ENCODE measurements at places on chromosomes 12 and 14.

DNA sequence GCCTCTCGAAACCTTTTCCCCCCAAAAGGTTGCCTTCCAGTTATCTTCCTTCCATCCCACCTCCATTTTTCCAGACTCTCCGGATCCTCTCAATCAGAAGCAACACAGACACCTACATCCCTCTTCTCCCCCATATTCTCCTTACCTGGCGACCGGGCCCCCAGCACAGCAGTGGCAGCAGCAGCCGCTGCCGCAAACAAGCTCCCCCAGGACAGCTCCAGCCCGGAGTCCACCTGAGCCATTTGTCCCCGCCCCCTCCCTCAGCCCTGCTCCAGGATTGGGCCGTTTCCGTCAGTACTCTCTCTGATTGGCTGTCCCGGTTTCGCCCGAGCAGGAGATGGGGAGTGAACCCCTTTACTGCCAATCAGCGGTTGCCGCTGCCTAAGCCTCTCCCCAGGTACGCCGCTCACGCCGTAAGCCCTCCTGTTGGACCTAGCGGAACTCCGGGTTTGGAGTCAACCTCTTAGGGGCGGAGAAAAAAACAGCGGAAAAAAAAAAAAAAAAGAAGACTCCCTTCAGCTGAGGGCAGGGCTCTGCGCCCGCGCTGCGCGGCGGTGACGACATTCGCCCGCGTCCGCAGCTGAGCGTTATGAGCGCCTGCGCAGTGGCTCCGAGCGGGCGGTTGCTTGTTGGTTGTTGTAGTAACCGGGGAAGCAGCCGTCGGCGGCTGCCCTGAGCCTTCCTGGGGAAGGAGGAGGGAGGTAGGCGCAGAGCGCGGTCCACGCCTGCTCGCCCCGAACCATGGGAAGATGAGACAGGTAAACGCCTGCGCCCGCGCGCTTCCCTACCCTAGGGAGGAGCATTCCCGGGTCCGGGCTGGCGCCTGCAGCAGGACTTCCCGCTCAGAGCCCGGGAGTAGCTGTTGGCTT is at the start of the genes ERG28 and TTLL5:
Gene ERG28 (minus strand): TSS at position 247 of the 869 bp plus-strand sequence. CDS start 3,374 bp downstream, outside the sequence.
Gene TTLL5 (plus strand): TSS at position 617 of the 869 bp plus-strand sequence. CDS start 1,904 bp downstream, outside the sequence.
- peak; percentile 99 for DNase-seq

DNA sequence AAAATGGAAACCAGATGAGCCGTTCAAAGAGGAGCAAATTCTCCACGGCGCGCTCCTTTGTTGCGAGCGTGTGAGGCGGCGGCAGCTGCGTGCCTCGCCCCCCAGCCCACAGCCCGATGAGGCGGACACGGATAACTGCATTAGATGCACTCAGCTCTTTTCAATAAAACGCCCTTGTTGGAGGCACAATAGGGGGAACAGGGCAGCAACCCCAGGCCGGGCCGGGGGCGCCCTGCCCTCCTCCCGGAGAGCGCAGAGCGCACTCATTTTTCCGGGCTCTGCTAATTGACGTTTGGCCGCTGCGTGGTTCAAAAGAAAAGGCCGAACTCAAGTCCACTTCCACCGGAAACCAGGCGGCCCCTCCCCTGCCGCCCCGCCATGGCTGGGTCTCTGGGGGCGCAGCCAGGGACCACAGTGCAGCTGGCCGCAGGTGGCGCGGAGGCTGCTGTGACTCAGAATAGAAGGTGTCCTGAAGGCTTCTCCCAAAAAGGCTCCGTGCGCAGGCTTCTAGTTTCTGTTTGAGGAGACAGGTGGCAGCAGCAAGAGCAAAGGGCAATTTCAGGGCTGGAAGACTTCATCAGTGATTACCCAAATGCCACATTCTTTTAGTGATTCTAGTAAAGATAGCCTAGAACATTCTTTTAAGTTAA is 29.0 kb upstream of the SMOC1 start:
- no peak for DNase-seq

- DNase-seq = no peak
These were observed 2.9 kb upstream of the BIN2 start for GRCh38 chr12:51326698-51327439.

DNA sequence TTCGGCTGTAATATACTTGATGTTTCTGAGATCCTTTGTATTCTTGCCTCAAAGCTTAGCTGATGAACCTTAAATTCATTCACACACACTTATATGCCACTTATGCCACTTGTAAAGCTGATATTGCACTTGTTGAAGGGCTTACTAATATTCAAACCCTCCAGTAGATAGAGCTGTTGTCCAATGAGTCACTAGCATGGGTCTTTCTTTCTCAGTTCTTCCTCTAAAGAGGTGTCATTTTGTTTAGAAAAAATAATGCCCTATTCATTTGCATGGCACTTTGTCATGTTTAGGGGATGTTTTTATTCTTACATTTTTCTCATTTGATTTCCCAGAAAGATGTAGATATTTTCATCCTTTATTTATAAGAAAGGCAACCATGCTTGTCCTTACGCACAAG is 56.4 kb downstream of the MON2 start:
- DNase-seq = no peak

DNA sequence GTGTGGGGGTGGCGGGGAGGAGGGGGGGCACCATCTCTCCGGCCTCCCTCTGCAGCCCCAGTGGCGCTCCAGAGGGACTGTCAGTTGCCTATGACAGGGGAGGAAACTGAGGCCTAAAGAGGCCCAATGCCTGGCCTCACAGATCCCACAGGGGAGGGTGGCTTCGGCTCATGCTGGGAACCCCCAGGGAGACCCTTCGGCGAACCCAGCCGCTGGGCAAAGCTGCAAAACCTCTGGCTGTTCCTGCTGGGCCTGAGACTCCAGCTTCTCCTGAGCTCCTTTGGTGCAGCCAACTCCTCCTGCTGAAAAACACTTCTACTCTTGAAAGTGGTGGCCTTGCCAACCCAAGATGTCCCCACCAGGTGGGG is 170.1 kb upstream of the RTL1 start:
- no peak for DNase-seq

- DNase-seq = no peak
These were observed 187.0 kb downstream of the GRIP1 start for GRCh38 chr12:66491853-66492252.

DNA sequence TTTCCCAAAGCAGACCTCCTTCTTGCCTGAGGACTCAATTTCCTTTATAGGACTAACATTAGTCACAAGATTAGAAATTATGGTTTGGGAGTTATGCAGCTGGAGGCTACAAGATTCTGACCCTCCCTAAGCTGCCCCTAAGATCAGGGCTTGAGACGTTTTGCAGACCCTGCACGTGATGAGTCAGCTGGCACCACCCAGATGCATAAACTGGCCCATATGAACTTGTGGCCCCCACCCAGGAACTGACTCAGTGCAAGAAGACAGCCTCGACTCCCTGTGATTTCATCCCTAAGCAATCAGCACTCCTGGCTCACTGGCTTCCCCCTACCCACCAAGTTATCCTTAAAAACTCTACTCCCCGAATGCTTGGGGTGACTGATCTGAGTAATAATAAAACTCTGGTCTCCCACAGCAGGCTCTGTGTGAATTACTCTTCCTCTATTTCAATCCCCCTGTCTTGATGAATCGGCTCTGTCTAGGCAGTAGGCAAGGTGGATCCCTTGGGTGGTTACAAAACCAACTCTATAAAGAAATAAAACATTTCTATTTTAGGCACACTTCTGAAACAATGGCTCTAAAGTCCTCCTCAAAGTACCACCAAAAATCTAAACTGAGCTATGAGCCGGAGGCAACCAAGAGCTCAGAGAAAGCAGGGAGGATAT is 233.4 kb downstream of the TMEM132D start:
- no peak for DNase-seq

- DNase-seq = no peak
These were observed 49.8 kb downstream of the NTS start for GRCh38 chr12:85923767-85924331.

GRCh38 chr14:79256380-79256779 is 954.9 kb downstream of the DIO2 start:
- DNase-seq = no peak

DNA sequence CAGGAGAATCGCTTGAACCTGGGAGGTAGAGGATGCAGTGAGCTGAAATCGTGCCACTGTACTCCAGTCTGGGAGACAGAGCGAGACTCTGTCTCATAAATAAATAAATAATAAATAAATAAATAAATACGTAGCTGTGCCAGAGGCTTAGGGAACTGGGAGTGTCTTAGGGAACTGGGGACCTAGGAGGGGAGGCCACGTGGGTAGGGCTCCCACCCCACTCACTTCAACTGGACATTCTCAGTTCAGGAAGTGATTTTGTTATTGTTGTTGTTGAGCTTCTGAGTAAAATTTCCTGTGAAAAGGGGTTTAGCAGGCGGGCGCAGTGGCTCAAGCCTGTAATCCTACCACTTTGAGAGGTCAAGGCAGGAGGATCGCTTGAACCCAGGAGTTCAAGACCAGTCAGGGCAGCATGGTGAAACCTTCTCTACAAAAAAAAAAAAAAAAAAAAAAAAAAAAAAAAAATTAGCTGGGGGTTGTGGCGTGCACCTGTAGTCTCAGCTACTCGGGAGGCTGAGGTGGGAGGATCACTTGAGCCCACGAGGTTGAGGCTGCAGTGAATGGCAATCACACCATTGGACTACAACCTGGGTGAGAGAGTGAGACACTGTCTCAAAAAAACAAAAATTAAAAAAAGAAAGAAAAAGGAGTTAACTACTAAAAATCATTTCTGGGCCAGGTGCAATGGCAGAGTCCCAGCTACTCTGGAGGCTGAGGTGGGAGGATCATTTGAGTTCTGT is 19.0 kb upstream of the ANKRD9 start:
- no peak for DNase-seq

GRCh38 chr14:71959055-71959454 is 26.8 kb downstream of the RGS6 start:
- DNase-seq = no peak

DNA sequence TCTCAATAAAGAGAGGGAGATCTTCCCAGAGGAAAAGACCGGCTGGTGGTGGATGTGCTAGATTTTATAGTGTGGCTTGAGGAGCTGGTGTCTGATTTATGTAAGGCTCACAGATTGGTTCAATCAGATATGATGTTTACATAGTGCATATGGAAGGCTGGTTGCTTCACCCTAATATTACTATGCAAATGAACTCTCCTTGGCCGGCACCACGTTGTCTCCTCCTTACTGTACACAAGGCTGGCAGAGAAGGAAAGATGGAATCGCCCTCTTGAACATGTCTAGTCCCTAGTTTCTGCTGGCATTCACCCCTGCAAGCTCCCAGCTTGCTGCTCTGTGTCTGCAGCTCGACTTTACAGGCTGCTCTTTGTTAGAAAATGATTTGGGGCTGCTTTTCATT is 8.9 kb downstream of the FAM186A start:
- no peak for DNase-seq

GRCh38 chr14:69288956-69289705 is 29.2 kb downstream of the GALNT16 start:
- DNase-seq = no peak

- no peak for DNase-seq
These were observed 89.8 kb downstream of the FAR2 start for GRCh38 chr12:29238822-29239291.

DNA sequence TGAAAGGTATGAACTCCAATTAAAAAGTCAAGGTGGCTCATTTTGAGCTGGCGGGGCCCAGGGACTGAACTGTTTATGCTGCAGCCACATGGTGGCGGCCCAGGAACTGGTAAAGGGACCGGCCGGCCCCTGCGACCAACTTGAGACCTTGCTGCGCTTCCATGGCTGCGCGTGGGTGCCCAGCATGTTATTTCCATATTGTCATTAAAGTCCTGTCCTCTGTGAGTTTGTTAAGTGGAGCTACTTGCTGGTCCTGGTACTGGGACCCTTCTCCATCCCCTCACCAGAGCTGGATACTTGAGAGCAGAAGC is 62.3 kb downstream of the BEGAIN start:
- DNase-seq = no peak

- DNase-seq = no peak
These were observed 1.4 kb downstream of the TNS2 start for GRCh38 chr12:53051058-53051880.
